Right atrium auricular region (tissue), 2 donors: ENCODE measurements at places on chromosomes 13 and 19.
A peak's percentile ranks its signal among the peaks of the same experiment; 100 is the strongest.

DNA sequence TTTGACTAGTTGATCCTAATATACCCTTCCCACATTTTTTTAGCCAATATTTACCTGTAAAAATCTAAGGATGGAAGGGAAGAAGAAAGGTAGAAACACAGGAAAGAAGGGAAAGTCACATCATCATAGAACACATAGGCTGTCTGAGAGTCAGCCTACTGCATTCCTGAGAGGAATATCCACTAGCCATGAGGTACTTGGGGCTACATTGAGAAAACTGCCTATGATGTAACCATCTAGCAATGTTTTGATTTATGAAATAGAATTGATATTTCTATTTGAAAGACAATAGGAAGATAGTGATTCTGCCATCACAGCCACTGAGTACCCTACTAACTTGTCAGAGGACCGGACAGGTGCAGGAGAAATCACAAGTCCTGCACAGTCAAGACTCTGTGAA is 873.8 kb downstream of the GPC5 start:
- DNase-seq, result no peak

DNA sequence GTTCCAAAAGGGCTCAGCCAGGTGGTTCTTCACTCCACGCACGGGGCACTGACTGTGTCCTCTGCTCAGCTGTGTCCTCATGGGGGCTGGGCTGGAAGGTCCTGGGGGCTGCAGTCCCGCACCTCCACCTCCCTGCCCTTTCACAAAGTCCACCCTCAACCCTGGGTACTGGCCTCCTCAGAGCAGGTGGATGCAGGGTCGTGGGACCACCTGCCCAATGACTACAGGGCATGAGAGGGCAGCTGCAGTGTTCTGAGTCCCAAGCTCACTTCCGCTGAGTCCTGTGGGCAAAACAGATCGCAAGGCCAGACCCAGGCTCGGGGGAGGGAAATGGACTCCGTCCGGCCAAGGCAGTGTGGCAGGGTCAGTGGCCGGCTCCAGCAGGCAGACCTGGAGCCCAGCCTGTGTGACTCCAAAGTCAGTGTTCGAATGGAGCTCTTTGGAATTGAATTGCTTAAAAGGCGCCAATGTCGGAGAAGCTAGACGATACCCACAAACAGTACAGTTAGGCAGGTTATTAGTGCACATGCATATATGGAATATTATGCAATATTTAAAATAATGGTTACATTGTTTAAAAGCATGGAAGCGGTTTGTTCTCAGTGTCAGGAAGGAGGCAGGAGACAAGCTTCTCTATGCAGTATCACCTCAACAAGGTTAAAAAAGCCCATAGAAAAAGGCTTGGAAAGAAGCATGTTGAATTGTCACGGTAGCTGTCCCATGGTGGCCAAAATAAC is 54.8 kb downstream of the MCF2L start:
- DNase-seq, result no peak

DNA sequence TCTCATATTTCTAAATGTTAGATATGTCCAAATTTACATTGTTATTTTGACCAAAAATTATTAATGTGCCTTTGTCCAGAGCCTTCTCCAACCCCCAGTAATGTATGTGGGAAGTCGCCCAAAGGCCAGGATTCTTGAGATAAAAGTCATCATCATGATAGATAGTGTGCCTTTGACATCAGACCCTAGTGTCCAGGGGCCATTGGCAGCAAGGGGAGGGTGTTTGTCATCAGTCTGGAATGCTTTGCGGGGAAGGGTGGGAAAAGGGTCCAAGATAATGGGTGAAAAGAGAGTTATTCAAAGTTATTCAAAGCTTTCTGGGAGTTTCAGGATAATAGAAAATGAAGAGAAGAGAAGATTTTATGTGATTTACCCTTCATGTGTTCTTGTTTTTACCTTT is 909.5 kb upstream of the GPC6 start:
- no peak for DNase-seq

DNA sequence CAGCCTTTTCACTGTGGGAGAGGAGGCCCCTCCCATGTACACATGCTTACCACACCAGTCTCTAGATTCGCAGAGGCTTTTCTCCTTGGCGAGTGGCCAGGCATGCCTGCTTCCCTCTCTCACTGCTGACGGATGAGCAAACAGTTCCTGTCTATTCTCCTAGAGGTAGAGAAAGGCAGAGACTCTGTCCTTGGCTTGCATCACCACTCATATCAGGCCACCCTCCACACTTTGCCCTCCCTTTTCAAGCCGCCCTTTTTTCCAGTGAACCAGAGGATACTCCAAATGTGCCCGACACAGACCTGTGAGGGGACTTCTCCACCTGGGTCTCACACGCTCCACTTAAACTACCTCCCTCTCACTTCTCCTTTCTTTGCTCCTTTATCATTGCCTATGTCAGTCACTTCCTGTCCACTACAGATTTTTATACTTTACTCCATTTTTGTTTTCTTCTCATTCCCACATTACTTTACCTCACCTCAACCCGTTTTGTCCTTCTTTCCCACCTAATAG is 284.6 kb downstream of the DNAJC15 start:
- DNase-seq, result peak; percentile 82

GRCh38 chr13:37201081-37201480 is 95.6 kb upstream of the CSNK1A1L start:
- DNase-seq, result no peak

GRCh38 chr13:113292021-113292862 is 4.8 kb upstream of the LAMP1 start:
- DNase-seq, result peak; percentile 63

DNA sequence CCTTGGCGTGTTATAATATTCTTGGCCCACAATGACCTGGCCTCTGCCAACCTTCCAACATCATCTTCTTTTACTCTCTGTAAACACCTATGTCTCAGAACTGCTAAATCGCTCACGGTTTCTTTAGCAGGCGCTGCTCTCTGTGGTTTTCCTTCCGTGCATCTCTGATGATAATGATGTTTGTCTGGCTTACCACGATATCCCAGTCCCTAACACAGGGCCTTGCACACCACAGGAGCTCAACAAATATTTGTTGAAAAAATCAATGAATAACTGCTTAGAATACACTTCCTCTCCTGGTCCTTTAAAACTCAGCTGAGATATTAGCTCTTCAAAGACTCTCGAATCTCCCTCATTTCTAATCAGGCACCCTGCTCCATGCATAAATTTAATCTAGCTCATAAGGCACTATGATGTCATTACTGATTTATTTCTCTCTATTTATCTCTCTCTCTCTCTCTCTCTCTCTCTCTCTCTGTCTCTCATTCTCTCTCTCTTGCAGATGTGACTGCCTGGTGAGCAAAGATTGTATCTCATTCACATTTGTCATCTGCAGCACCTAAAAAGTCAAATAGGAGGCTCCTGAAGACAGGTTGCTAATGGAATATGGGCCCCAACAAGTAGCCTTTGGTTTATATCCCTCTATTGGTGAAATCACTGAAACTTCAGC is 206.4 kb downstream of the NHLRC3 start:
- DNase-seq, result no peak

DNA sequence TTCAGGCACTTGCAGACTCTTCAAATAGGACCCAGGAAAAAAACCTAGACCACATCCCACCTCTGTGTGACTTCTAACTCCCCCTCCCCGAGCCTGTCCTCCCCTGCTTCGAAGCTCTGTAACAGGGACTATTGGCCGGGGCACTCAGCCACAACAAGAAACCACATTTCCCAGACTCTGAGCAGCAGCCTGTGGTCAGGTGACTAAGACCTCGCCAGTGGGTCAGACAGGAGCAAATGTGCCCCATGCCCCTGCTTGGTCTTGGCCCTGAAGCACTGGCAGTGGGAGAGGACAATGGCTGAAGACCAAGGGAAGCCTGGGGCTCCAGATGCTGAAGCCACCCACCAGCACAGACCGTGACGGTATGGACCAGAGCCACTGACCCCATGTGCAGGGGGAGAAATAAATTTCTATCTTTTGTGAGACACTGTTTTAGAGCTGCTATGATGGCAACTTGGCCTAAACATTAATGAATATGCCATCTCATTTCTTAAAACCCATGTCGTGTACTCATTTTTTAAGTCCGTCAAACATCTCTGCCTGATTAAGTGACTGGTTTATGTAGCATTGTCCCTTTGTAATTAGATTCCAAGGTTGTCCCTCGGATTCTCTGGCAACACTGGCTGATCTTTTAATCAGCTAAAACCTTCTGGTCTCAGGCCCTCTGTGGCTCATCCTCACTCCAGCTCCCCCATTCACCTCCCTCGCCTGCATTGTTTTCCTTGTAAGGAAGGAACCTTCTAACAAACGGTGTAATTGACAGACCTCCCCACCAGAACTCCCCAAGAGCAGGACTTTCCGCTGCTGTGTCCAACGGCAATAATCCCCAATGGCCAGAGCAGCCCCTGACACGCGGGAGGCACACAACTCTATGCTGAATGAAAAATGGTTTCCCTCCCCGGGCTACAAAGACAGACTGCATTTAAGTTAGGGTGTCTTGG is 98.4 kb downstream of the STK24 start:
- no peak for DNase-seq

- DNase-seq, result no peak
These were observed 74.6 kb upstream of the MEDAG start for GRCh38 chr13:30831515-30831914.

GRCh38 chr19:33767898-33768413 is 28.7 kb upstream of the KCTD15 start:
- no peak for DNase-seq

DNA sequence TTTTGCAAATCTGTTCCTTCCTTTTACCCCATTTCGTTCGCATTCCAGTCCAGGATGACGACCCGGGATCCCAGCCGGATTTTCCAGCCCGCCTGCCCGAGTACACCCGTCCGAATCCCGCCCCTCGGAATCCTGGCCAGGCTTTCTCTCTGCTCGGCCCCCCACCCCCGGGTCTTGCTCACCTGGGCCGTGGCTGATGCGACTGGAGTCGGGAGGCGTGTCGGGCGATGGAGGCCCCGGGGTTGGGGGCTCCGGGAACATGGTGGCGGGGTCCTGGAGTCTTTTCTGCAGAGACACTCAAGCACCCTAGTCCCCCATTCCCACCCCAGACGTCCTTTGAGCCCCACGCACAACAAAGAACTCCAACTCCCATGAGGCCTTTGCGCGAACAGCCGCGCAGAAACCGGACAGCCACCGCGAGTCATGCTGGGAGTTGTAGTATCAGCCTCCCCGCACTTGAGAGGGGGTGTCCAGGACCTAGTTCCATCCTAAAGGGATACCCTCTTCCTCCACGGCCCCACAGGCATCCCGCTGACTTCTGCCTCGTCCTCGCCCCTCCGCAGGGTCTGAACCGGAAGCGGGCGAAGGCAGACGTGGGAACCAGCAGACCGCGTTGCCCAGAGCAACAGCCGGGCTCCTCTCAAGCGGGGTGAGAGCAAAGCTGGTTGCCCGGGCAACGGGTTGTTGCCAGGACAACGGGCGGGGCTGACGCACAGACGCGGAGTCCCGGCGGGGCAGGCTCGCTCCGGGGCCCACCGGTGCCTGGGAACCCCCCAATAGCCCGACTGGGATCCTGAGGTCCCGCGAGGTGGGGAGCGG is 1.1 kb downstream of the SYT5 start:
- no peak for DNase-seq

DNA sequence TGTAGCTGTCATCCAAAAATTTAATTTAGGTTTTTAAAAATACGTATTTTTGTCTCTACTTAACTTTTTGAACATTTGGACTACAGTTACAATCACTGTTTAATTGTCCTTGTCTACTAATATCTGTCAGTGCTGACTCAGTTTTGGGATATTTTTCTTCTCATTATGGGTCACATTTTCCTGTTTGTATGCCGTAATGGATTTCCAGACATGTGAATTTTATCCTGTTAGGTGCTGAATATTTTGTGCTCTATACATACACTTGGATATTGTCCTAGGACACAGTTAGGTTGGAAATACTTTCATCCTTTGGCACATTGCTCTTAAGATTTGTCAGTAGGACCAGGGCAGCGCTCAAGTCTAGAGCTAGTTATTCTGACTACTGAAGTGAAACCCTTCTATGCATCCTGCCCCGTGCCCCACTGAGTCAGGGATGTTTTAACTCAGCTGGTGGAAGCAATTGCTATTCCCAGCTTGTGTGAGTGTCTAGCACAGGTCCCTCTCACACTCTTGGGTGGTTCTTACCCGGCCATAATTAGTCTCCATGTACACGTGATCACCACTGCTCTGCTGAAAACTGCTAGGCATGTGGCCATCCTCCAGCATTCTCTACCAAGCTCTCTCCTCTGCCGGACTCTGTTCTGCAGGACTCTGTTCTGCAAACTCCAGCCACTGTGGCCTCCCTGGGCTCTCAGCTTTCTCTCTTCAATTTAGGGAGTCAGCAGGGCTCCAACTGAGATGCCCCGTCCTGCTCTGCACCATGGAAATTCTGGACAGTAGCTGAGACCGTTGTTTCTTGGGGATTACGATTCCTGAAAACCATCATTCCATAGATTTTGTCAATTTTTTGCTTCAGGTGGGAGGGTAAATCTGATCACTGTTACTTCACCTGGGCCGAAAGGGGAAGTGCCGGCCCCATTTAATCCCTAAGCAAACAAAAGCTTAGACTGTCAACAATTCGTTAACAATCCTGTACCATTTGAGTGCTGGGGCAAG is 11.1 kb downstream of the PROZ start:
- no peak for DNase-seq

DNA sequence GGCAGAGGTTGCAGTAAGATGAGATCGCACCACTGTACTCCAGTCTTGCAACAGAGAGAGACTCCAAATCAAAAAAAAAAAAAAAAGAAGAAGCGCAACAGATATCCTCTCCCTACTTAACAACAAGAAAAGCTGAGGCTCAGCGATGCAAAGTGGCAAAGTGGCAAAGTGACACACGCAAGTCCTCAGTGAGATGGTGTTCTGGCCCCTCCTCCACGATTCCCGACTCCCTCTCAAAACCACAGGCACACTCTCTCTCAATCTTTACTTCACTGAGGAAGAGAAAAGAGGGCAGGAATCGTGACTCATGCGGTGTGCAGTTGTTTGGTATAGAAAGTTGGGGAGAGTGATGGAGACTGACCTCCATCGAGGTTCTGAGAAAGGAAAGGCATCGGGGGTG is 12.6 kb downstream of the FFAR2 start:
- no peak for DNase-seq

GRCh38 chr13:24081387-24081786 is 79.1 kb upstream of the SPATA13 start:
- no peak for DNase-seq

DNA sequence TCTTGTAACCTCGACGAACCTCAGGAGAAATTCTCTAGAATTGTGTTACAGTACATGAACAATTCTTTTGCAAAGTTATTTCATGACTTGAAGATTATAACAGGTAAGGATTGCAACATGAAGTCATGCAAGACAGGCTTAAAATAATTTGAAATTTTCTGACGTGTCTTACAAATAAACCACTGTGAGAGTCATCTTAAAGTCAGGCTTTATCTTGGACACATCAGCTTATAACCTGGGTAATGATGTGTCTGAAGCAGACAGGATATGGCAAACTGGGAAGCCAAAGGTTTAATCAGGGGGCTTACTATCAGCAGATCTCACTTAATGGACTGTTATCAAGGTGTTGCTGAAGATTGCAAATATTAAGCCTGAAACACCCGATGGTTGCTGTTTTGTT is 407.8 kb downstream of the KLF5 start:
- DNase-seq, result no peak

GRCh38 chr13:112446867-112447266 is 70.7 kb downstream of the SPACA7 start:
- DNase-seq, result peak; percentile 36
